Lower leg skin (tissue), 4 donors: ENCODE measurements at places on chromosomes 5 and 9. TPM values are rescaled to one million over a fixed set of nuclear protein-coding genes. Genes with fewer than 3 reads are reported as not detected.

The CNTFR gene
- total RNA-seq, result 3.9 TPM

DNA sequence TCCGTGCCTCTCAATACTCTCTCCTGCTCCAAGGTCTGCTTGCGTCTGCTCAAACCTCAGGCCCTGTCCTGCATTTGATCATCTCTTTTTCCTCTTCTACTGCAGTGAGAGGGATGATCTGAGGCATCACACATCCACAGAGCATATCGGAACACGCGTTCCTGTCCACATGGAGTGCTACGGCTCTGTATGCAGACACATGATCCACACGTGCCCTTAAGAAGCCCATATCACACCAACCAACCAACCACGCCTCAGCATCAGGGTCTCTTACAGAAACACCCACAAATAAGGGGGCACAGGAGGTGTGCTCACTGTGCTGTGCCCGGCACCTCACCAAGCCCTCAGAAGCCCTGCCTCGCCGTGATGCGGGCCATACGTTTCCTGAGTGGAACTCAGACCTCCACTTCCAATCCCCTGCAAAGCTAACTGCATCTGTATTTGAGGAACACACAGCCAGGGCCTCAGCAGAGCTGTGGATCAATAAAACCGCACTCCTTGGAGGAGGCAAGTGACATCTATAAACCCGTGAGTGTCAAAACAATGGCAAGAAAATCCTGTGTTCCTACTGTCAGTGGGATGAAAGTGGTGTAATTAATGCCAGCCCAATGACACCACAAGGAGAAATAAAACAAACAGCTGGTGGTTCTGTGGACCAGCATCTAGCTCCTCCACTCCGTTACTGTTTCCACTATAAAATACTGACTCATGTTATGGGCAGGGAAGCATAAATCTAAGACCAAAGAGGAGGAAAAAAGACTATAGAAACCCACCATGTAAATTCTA lies 40.4 kb downstream of the AK8 start:
- no peak for DNase-seq

The IL7R gene
- 5.3 TPM for total RNA-seq

DNA sequence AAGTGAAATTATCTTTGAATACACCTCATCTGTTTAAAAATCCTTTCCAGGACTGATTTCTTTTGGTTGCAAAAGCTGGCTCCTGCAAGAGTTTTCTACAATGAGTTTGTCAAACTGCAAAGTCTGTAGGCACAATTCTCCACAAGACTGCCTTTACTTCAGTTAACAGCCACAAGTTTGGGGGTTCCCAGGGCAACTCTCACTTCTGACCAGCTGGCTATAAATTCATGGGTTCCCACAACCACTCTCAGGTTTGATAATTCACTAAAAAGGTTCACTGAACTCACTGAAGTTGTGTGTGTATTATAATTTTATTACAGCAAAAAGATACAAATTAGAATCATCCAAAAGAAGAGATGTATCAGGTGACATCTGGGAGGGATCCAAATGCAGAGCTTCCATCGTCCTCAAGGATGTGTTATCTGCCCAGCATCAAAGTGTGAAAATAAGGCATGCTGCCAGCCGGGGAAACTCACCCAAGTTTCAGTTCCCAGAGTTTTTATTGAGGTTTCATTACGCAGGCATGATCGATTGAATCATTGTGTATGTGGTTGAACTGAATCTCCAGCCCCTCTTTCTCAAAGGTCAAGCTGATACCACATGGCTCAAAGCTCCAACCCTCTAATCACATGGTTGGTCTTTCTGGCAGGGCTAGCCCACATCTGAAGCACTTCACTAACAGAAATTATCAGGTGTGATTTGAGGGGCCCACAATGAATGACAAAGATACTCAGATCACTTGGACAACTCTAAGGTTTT lies 19.0 kb upstream of the PSIP1 start:
- DNase-seq, result no peak

GRCh38 chr5:1784197-1785050 lies 15.2 kb downstream of the MRPL36 start:
- no peak for DNase-seq

GRCh38 chr5:177293819-177294581 lies 9.5 kb downstream of the RAB24 start:
- no peak for DNase-seq

The ADAMTSL1 gene
- 1.9 TPM for total RNA-seq

- DNase-seq, result no peak
Observed at GRCh38 chr9:84138541-84138940, 157.9 kb downstream of the RMI1 start.

- DNase-seq, result no peak
Observed at GRCh38 chr5:16464664-16465543, 696 bp downstream of the ZNF622 start.

The GPR151 gene
- not detected for total RNA-seq
